Stimulated activated CD8-positive, alpha-beta memory T cell treated with anti-CD3 and anti-CD28 coated beads, Interleukin-4, amount 100 ng/mL, for 4 hours (primary cell): ENCODE measurements at places on chromosomes 6 and 20.

DNA sequence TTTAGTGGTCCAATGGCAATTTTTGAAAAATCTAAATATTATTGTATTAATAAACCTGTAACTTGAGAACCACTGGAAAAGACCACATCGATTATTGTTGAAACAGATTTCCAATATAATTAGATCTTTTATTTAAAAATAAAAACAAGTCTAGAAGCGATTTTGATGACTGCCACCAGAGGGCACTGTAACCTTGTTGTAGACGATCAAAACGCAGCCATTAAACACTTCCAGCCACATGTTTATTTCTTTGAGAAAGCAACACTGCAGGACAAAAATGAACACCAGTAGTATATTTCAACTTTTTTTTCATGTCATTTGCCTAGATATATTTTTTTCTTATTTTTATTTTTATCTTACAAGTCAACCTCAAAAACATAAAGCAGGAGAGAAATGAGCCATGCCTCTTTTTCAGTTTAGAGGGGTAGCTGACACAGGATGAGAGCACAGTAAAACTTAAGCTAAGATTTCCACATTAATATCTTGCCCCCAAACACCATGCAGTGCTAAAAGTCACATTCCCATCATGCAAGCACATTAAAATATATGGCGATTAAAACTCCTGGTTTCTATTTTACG is 115.4 kb downstream of the OPRM1 start:
- DNase-seq: peak; percentile 17

GRCh38 chr6:137805622-137806021 is 61.4 kb upstream of the TNFAIP3 start:
- DNase-seq: no peak

- DNase-seq: no peak
Observed at GRCh38 chr20:40294175-40294574, 394.9 kb downstream of the MAFB start.

- DNase-seq: no peak
Observed at GRCh38 chr6:157615420-157615769, 207.7 kb upstream of the SNX9 start.

DNA sequence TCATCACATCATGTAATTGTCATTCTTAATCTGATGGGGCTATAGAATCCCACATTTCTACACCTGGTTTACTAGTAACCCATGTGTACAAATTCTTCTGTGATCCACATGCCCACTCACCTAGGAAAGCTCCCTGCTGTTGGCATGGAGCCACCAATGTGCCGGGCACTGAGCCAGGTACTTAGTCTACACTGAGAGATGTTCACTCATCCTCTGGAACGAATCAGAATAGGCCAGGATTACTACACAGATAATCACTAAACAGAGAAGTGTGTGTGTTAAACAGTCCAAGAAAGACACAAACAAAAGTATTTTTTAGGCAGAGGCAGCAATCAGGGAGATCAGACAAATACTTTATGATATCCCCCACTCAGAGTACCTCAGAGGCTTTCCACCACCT is 193.2 kb upstream of the VGLL2 start:
- DNase-seq: no peak

DNA sequence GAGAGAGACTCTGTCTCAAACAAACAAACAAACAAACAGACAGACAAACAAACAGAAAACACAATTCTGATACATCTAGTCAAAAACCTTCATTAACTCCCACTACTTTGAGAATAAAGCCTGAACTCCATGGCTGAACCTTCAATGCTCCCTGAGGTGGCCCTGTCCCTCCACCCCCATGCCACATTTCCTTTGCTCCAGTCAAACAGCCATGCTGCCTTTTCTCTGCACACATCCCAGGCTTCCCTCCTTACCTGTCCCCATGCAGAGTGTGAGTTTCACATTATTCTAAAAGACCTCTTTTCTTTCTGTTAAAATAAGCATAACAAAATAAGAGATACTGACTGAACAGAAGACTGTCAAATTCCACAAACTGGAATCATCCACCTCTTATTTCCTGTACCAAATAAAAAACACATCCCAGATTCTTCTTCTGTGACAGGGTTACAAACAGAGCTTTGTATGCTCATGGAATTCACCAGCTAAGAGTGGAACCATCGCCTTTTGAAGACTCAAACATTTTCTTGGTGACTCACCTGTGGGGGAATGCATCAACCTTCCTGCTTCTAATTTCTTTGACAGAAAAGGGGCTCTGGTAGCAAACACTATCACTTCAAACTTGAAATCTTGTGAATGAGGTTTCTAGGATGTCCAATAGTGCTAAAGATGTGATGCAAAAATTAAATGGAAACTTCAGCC is 71.0 kb upstream of the SLC22A16 start:
- no peak for DNase-seq

DNA sequence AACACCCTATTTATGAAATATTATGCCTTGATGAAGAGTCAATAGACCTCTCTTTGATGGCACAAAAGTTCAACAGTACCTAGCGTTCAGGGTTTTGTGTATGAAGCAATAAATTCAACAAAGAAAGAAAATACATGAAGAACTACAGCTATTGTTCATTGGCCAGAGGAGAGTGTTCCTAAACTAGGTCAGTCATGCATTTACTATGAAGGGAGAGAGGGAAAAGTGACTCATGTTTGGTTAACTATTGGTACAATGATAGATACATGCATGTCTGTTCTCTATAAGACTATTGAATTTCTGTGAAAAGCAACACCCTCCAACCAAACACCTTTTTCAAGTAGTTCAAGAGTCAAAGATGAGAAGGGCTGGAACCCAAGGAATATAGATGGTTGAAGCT is 50.7 kb downstream of the CLIC5 start:
- DNase-seq: no peak

DNA sequence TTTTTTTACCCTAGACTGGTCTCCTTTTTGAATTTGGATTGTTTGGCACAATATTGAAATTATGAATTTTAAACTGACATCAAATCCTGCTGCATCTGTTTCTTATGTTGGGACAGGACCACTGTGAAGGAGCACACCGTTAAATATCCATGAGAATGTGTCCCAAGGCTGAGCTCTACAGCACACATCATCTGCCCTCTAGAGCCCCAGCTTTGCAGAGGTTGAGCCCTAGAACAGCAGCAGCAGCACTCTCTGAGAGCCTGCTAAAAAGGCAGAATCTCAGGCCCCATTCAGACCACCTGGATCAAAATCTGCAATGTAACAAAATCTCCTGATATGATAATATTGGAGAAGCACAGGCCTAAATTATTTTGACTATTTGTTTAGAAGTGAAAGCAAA is 192.1 kb upstream of the CCN2 start:
- no peak for DNase-seq

- DNase-seq: no peak
Observed at GRCh38 chr6:5108068-5108467, 22.9 kb downstream of the PPP1R3G start.

DNA sequence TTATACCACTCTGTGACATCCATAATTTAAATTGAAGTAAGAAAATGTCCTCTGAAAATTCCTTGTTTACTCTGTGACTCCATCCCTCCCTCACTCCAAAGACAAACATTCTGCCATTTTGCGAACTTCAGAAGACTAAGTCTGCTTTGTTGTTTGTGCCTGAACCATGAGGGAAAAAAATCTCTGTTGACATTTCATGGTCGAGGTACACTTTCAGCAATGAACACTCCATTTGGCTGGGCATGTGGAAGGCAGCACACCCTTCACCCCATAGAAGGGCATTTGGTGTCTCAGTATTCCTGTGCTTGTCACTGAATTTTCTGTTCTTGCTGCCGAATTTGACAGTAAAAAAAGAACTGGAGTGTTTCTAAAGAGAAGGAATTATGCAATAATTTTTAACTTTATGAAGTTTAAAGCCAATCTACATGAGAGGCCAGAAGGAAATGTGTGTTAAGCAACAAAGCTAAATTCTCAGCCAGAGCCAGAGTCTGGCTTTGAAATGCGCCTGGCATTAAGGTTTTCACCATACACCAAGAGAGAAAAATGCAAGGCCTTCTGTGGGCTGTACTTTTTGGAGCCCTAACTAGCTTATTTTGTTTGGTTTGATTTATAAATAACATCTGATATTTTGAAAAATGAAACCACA is 4.7 kb upstream of the PBOV1 start:
- no peak for DNase-seq

DNA sequence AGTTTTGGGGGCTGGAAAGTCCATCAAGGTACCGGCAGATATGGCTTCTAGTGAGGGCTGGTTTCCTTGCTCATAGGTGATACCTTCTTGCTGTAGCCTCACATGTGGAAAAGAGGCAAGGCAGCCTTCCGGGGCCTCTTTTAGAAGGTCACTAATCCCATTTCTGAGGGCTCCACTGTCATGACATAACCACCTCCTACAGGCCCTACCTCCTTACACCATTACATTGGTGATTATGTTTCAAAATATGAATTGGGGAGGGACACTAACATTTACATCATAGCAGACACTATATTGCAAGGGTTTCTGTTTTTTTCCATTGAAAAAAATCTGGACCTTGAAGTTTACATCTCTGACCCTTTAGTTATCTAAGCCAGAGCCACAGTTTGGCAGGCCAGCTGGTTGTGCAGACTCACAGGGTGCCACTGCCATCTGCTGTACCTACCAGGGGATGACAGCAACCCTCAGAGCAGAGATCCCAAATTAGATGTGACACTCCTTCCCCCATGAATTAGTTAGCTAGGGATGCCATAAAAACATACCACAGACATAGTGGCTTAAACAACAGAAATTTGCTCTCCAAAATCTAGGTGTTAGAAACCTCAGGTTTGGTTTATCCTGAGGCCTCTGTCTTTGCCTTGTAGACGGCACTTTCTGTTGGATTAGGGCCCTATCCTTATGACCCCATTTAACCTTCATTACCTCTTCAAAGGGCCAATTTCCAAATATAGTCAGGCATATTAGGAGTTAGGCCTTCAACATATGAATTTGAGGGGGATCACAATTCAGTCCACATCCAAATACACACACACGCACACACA is 166.4 kb upstream of the RNF217 start:
- no peak for DNase-seq

GRCh38 chr6:16670183-16670582 is 91.1 kb downstream of the ATXN1 start:
- DNase-seq: no peak

- DNase-seq: no peak
Observed at GRCh38 chr6:160129881-160130615, 8.4 kb downstream of the SLC22A1 start.

DNA sequence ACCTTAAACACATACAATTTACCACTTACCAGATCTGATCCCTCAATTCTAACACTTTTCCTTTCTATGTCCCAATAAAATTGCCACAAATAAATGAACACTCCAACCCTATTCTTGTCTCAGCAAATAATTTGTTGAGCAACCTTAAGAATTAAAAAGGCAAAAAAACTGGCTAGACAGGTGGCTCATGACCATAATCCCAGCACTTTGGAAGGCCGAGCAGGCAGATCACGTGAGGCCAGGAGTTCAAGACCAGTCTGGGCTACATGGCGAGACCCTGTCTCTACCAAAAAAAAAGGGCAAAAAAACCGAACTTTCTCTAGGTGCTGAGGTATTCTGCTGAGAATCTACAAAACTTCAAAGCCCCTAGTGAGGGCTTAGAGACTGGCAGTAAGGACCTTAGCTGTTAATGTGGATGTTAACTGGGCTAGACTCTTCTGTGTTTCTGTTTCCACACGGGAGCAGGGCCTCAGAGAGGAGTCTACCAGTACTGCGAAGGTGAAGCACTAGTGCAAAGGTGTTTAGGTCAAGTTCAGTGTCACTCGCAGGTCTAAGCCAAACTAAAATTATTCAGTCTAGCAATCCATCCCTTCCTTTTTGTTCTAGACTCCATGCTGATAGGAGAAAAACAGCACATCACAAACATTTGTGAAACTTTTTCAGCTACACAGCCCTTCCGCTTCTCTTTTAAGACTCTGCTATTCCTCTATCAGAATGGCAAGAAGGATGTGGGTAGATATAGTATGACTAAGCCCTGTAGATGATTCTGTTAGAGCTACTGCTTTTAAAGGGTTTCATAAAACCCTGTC is 2.6 kb downstream of the FASTKD5 start:
- DNase-seq: no peak

GRCh38 chr6:130202782-130203181 is 20.0 kb downstream of the SAMD3 start:
- no peak for DNase-seq

- no peak for DNase-seq
Observed at GRCh38 chr20:24762791-24763350, 186.2 kb upstream of the CST7 start.

DNA sequence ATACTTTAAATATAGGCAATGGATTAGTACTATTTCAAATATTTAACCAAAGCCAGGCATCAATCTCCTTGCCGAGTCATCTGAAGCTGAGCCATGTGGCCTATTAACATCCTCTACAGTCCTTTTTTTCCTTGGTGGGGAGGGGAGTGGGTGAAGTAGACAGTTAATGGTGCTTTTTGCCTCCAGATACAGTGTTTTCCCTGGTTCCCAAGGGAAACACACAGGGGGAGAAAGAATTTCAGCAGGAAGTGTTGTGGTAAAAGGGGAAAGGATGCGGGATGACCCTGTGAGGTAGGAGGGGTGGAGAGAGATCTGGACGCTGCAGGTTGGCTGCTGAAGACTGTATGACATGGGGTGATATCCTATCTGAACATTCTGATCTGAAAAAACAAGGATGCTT is 9.6 kb downstream of the CLDN20 start:
- no peak for DNase-seq

DNA sequence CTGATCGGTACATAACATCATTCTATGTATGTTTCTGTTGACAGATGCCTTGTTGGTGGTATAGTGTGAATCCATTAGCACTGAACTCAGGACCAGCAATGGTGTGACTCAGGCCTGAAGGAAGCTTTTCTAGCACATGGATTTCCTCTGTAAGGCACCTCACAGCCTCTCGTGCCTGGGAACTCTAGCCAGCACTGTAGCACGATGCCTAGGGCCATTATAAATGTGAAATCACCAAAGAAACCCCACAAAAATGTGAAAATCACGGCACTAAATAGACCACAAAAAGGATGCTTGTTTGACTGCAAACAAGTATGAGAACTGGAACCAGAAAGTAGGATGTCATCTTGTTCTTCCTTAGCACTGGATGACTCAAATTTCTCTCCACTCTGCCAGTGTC is 63.7 kb upstream of the NKX2-2 start:
- DNase-seq: no peak

DNA sequence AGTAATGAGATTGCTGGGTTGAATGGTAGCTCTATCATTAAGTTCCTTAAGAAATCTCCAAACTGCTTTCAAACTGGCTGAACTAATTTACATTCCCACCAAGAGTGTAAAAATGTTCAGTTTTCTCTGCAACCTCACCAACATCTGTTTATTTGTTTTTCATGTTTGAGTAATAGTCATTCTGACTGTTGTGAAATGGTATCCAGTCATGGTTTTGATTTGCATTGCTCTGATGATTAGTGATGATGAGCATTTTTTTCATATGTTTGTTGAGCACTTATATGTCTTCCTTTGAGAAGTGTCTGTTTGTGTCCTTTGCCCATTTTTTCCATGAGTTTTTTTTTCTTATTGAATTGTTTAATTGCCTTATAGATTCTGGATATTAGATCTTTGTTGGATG is 24.9 kb downstream of the DEFB125 start:
- DNase-seq: no peak

GRCh38 chr20:47353692-47354463 is 2.6 kb downstream of the ZMYND8 start:
- DNase-seq: no peak

GRCh38 chr6:9628819-9629218 is 786.1 kb downstream of the TFAP2A start:
- DNase-seq: no peak

GRCh38 chr6:152552616-152553209 is 84.4 kb downstream of the SYNE1 start:
- DNase-seq: no peak

GRCh38 chr6:155245831-155246230 is 18.0 kb upstream of the CLDN20 start:
- DNase-seq: no peak

GRCh38 chr20:37389241-37389747 is 43.4 kb downstream of the SRC start:
- no peak for DNase-seq
